H54 (cell line): ENCODE measurements at places on chromosomes 1 and 21.

DNA sequence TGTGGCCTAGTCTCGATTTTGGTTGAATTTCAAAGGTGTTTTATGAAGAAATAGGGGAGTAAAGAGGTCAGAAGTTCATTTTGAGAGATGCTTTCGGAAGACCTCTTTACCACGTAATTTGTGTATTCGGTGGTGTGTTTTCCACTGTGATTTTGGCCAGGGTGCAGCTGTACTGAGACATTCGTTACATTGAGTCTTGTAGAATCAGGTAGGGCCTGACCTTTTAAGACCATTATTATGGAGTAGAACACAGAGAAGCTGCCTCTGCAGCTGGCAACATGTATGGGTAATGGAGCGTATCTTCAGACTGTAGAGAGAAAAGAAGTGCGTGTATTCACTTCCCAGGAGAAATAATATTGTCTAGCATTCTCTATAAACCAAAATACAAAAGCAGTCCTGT, 326.5 kb downstream of the PDE4B start:
- no peak for DNase-seq

DNA sequence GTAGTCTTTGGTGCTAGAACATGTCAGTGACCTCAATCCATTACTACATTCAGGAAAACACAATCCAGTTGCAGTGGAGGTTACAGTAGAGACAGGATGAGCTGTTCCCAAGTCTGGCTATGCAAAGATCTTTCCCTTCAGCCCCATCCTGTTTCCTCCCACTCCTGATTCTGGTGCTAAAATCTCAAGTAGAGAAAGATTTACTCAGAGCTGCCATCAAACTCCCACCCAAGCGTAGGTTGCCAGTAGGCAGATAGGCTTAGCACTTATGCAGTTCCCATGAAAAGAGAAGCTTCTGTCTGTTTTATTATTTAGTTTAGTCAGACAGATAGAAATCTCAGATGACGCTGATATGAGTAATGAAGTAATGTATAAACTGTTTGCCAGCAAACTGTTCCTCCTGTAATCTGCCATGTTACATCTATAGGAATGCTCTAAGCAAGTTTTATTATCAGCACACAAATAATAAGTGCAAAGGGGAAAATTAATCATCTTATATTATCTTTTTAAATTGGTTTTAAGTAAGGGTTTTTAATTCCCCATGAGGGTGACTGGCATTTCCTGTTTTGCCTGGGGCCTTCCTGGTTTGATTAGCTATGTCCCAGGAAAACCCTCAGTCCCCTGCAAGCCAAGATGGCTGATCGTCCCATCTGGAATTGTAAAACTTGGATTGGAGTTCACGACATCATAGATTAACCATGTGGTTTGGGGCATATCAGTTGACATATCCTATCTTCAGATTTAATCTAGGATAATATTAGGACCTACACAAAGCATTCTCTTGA, 188.3 kb upstream of the PALMD start:
- no peak for DNase-seq

DNA sequence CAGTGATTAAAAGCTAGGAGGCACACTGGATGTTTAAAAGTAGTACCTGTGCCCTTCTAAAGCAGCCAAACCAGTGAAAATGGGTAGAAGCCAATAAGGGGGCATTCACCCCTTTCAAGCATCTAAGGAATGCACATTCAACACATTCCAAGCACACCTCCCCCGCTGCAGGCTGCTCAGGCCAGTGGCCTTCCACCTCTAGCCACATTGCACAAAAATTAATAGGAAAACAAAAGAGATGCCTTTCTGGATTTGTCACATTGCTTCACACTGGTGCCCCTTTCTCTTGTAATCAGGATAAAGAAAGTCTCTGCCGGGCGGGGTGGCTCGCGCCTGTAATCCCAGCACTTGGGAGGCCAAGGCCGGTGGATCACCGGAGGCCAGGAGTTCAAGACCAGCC, 834.0 kb downstream of the USP25 start:
- DNase-seq, result peak; percentile 58

DNA sequence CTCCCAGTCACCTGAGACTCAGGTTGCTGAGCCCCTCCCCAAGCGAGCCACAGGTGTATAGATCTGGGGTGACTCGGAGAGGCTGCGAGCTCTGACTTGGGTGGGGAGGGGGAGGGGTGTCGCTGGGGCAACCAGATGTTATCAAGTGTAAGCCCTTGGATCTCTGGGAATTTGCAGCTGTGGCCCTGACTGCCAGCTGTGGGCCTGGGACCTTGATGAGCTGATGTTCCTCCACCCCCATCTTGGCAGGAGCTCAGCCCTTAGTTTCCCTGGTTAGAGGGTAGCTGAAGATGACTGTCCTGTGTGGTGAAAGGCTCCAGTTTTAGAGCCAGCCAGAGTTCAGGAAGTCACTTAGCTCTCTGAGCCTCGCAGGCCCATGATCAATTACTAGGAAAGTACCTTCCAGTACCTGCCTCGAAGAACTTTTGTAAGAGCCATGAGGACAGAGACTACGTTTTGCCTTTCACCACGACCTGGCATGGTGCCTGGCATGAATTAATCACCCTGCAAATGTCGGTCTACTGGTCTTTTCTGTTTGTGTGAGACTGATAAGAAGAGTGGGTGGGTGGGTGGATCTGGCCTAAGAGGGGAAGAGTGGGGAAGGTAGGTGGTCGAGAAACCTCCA, 55.8 kb downstream of the YARS1 start:
- no peak for DNase-seq

DNA sequence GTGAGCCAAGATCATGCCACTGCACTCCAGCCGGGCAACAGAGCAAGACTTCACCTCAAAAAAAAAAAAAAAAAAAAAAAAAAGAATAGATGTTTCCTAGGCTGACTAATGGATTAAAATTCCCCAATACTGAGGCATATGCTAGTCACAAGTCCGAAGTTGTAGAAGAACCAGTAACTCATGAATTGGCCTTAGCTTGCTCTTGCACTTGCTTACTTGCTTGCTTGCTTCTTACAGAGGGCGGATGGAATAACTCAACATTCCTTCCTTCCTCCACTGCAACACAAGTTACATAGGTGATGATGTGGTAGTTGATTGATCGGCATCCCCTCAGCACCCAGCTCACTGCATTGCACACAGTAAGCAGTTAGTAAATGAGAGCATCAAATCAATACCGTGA, 2.8 kb upstream of the TARS2 start:
- DNase-seq, result no peak

GRCh38 chr1:245687152-245687635, 532.4 kb downstream of the KIF26B start:
- DNase-seq, result no peak

- no peak for DNase-seq
Observed at GRCh38 chr1:220983877-220984635, 104.8 kb downstream of the HLX start.

- DNase-seq, result no peak
Observed at GRCh38 chr1:27872802-27873551, 633 bp downstream of the THEMIS2 start.

GRCh38 chr1:234990874-234991801, 137.5 kb downstream of the TOMM20 start:
- no peak for DNase-seq

DNA sequence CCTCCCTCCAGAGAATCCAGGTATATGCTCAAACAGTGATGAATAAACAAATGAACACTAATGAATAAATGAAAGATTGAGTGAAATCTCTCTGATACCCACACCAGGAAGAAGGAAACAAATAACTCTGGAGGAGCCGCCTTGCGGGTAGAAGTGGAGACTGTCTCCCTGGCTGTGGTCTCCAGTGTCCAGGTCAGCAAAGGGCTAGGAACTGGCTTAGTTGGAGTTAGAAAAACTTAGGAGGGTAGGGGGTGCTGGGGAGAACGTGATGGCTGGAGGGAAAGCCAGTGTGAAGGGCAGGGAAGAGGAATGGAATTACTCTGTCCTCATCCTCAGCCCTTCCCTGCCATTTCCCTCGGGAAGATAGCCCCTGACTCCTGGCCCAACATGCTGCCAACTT, 537 bp downstream of the RHBDL2 start:
- DNase-seq, result no peak

- no peak for DNase-seq
Observed at GRCh38 chr1:62364721-62365120, 45.5 kb upstream of the KANK4 start.

GRCh38 chr1:240667351-240667750, 55.4 kb upstream of the GREM2 start:
- no peak for DNase-seq

- DNase-seq, result no peak
Observed at GRCh38 chr1:19734472-19734999, 65.2 kb downstream of the TMCO4 start.

- no peak for DNase-seq
Observed at GRCh38 chr1:1171161-1171545, 2.5 kb upstream of the TTLL10 start.

DNA sequence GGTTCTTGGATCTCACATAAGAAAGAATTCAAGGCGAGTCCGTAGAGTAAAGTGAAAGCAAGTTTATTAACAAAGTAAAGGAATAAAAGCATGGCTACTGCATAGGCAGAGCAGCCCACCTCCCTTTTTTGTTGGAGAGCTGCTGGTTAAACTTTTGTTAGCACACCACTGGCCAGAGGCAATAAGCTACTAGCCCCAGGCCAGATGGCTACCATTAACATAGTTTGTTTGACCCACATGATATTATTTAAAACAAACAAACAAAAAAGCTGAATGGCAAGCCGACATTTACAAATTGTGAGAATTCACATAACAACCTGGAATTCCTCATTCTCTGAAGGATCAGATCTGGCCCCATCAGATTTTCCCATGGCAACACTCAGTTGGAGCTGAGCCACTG, 19.1 kb upstream of the PAXBP1 start:
- no peak for DNase-seq

- no peak for DNase-seq
Observed at GRCh38 chr1:197140121-197140520, 6.3 kb downstream of the ASPM start.

DNA sequence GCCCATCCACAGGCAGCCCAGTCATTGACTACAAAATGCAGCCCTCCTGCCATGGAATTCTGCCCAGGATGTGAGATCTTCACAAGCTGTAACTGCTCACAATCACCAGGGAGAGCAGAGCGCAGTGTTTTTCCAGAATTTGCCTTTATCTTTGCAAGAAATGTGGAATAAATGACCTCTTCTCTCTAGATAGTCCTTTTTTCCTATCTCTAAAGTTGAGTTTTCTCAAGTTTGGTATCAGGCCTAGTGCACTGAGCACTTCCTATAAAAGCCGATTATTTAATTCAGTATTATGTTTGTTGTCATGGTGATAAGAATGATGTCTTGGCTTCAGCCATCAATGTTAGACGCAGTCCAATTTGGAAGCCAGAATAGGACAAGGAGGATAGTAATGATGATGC, 246.9 kb upstream of the IRF2BP2 start:
- DNase-seq, result no peak

DNA sequence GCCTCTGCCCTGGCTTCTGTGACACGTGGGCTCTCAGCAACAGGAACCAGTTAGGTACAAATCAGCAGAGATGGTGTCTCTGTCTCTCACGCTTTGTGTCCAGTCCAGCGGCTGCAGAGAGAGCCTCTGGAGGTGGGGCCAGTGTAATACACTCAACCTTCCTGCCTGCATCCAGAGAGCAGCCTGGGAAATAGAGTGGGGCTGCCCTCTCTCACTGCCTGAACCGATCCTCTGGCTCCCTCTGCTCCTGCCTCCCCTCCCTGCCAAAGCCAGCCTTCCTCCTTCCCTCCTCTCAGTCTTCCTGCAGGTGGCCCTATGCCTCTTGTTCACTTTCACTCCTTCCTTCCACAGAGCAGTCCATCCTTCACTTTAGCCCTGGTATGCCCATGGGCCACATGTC, at the start of gene ZNF648:
ZNF648 (minus strand) TSS at position 119 of the 400 bp plus-strand sequence. CDS start 3,702 bp downstream, outside the sequence.
- DNase-seq, result no peak

GRCh38 chr1:201265756-201266155, 17.6 kb upstream of the PKP1 start:
- no peak for DNase-seq
